ENCODE measurements at places on chromosomes 13 and 19.

DNA sequence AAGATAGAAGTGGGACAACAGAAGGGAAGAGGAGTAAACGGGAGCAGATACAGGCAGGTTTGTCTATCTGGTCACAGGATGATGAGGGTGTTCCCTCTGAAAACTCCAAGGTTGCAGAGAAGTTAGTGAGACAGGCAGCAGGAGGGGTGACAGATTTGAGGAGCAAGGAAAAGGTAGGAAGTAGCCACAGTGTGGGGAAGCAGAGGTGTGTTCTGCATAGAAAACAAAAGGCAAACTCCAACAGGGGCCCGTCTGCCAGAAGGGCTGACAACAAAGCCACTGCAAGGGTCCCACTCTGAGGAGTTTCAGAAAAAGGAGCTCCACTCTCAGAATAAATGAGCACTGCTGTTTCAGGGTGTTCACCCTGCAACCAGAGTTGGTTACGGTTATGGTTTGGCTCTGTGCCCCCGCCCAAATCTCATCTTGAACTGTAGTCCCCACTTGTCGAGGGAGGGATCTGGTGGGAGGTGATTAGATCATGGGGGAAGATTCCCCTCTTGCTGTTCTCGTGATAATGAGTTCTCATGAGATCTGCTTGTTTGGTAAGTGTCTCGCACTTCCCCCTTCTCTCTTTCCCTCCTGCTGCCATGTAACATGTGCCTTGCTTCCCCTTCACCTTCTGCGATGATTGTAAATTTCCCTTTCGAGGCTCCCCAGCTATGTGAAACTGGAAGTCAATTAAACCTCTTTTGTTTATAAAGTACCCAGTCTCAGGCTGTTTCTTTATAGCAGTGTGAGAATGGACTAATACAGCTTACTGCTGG lies 32.1 kb downstream of the SMAD9 start:
- no peak for DNase-seq

DNA sequence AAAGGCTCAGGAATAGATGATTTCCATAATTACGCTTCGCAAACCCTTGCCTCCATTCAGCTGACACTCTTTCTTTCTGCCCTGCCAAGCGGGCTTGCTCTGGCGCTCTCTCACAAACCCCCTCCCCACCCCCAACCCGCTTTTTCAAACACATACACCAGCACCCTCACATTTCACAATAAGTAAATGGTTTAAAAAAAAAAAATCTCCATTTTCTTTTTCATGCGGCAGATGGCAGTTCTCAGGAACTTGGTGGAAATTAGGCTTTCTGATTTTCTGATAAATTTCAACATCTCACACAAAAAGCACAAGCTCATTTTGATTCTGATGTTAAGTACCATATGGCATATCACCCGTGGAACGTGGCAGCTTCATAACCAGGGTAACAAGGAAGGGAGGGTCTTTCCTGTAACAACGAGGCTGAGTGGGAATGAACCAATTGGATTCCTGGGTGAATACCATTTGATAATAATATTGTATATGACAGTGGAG lies 43.8 kb downstream of the C13orf42 start:
- DNase-seq: no peak

GRCh38 chr19:17081672-17082630 lies 6.4 kb downstream of the MYO9B start:
- DNase-seq: no peak

GRCh38 chr13:46114613-46115012 lies 9.8 kb upstream of the CPB2 start:
- no peak for DNase-seq

DNA sequence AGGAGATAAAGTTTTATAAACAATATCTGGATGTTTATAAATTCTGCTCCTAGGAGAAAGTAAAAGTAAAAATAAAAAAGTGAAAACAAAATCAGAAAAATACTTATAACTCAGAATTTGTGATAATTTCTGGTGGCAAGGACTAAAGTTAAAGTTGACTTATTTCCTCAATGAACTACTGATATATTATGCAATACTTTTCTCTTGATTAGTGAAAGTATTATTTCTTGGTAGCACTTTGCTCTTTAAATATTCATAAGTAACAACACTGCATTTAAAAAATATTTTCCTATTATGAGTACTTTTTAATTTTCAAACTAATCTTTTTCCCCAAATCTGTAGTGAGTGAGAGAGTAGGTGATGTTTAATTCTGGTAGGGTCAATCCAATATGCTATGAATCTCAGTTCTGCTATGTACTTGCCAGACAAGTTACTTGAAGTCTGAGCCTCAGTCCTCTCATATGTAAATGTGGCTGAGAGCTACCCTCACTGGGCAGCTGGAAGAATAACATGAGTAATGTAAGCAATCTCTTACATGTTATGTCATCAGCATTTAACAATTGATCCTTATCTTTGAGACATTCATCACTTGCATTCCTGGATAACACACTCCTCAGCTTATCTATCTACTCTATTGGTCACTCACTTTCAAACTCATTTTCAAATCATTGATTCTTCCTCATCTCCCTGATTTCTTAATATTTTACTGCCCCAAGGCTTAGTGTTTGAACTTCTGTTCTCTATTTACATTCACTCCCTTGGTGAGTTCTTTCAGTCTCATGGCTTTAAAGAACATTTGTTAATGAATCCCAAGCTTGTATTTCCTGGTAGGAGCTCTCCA lies 239.0 kb downstream of the RGCC start:
- no peak for DNase-seq

DNA sequence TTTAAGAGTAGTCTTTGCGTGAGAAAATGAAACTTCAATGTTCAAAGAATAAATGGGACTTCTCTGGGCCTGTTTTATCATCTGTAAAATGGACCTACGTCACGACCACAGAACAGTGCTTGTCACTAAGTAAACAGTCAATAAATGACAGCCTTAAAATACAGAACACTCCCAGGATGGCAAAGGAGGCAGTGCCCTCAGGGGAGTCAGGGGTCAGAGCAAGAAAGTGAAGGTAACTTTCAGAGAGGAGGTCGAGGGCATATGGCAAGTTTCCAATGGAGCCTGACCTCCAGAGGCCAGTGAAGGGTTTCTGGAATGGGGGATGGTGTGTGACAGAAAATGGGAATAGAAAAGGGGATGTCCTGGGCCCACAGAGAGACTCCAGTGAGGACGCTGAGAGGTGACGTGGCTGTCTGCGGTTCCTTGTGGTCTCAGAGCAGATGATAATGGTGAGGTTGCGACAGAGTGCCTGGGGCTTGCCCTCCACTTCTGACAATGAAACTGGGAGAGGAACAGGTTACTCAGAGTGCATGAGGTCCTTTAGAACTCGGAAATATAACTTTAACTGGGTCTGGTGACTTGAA lies 91.8 kb downstream of the UBL3 start:
- peak; percentile 39 for DNase-seq

DNA sequence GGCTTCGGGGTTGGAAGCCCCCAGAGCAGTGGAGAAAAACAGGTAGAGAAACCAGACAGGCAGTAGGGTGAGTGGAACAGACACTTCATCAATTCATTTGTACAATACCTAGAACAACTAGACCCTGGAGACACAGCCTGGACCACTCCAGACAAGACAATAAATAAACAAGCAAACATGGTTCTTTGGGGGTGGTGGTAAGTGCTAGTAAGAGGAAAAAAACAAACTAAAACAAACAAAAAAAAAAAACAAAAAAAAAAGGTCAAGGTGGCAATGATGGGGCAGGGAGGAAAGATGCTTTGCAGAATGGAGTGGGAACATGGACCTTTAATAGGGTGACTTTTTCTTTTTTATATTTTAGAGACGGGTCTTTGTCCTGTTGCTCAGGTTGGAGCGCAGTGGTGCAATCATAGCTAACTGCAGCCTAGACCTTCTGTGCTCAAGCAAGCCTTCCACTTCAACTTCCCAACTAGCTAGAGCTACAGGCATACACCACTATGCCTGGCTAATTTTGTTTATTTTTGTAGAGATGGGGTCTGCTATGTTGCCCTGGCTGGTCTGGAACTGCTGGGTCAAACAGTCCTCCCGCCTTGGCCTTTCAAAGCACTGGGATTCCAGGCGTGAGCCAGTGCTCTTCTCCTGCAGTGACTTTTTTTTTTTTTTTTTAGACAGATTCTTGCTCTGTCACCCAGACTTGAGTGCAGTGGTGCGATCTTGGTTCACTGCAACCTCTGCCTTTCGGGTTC lies 3.1 kb downstream of the JUNB start:
- DNase-seq: no peak

DNA sequence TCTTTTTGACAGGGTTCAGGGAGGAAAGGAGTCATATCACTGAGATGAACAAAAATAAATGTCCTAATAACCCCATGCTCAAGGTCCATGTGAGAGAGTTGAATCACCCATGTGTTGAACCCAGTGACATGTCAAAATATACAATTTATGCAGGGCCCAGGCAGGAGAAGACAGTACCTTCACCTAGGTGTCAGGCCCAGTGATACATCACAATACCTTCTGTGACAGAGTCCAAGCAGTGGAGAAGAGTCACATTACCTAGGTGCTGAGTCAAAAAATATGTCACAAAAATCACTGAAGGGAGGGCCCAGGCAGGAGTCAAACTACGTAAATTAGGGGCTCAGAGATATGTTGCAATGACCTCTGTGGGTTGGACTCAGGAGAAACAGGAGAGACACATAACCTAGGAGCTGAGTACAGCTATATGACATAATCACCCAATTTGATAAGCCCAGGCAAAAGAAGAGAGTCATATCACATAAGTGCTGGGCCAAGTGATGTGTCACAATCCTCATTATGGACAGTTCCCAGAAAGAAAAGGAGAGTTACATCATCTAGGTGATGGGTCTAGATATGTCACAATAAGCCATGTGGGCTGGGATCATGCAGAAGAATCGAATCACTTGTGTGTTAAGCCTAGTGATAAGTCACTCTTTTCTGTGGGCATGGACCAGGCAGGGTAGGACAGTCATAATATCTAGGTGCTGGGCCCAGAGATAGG lies 13.8 kb upstream of the ZNF724 start:
- DNase-seq: no peak

DNA sequence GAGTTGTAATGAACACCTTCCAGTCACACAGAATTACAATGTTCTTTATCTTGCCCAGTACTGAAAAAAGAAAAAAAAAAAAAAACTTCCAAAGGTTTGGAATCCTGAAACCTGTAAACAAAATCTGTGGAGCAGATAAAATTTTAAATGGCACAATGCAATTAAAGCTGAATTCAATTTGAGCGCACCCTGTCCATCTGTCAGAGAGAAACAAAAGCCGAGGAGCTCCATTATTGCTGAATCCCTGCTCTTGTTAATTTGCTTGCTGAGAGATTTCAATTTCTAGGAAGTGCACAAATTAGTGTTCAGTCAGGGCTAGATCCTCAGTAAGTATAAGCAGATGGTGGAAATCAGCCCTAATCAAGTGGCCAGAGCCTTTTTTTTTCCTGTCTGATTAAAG lies 65.2 kb downstream of the DACH1 start:
- no peak for DNase-seq

DNA sequence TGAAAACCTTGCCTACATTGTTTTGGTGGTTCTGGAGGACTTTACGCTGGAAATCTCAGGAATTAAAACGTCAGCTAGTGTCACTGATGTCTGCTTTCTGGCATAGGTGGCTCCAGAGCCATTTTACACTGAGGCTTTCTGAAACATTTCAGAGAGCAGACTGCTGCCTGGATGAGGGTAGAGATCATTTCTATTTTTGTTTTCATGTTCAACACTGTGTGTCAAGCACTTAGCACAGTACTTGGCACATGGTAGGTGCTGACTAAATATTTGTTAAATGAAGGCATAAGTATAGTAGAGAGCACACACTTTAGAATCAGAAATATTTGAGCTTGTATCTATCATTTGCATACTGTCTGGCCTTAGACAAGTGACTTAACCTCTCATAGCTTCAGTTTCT lies 59.1 kb upstream of the FRY start:
- DNase-seq: no peak

GRCh38 chr19:56423276-56423984 lies 19.3 kb downstream of the ZNF583 start:
- DNase-seq: no peak

GRCh38 chr19:19457671-19458070 lies 52.2 kb downstream of the GATAD2A start:
- no peak for DNase-seq

GRCh38 chr13:74990992-74991391 lies 491.0 kb downstream of the TBC1D4 start:
- DNase-seq: no peak

DNA sequence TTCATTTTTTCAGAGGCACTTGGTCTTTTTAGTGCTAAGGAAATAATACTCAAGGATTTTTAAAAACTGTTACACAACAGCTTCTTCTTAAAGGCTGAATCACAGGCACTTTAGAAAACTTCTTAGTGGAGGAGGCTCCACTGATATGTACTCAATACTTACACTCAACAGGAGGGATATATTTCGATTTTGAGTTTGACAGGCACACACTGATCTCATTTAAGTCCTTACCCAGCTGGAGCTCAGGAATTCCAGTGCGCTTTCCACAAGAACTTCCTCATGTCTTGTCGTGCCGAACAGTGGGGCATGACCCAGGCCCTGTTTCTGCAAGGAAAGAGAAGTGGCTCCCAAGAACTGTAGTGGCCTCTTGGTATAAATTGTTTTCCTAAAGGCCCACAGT lies 103.8 kb downstream of the RGCC start:
- DNase-seq: no peak

DNA sequence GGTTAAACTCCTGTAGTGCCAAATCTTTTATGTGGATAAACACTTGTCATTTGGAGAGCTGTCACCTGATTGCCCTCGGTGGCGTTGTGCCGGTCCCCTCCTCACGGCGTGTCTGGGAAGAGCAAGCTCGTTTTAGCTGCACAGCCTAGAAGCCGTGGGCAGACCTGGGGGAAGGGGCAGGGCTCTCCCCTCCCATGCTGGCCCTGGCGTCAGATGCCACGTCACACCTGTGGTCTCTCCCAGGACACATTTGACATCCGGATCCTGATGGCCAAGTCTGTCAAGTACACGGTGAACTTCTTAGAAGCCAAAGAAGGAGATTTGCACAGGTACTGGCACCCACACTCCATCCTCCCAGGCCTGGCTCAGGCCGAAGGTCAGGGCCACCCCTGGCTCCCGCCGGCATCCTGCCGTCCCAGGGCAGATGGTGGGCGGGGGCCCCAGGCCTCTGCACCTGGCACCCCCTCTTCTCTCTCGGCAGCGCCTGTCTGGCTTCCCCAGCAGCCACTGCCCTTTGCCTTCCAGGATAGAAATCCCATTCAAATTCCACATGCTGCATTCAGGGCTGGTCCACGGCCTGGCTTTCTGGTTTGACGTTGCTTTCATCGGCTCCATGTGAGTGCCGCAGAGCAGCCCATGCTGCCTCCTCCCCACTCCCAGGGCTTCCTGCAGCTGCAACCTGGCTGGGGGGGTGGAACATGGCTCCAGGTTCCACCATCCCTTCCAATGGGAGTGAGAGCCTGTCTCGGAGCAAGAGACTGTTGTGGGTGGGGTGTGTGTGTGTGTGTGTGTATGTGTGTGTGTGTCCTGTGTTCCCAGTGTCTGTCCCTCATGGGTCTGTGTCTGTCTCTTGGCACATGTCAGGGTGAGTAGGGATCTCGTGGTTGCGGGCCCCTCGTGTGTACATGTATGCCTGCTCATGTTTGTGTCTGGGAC lies 8.8 kb downstream of the YIPF2 start:
- no peak for DNase-seq

DNA sequence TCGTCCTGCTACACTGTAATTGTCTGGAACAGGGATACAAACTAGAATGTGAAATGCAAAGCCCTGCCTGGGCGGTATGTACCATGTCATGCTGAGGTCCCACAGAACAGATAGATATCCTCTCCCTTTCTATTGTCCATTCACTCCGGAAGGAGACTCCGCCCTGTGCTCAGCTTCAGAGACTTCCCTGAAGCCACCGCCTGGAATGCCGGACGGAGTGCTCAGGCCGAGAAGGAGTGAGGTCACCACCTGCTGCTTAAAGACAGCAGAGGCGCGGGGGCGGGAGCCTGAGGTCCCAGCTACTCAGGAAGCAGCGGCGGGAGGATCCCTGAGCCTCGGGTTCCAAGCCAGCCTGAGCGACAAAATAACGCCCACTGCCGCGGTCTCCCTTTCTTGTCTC lies 890 bp upstream of the ZNF611 start:
- no peak for DNase-seq

Data from activated naive CD4-positive, alpha-beta T cell treated with anti-CD3 and anti-CD28 coated beads, Interleukin-2, amount 50 U/mL, for 16 hours (primary cell).